ENCODE measurements at places on chromosomes 3 and 15. TPM values are rescaled to one million over a fixed set of nuclear protein-coding genes. Genes with fewer than 3 reads are reported as not detected.

- no peak for DNase-seq
Observed at GRCh38 chr3:2684046-2684445, 426.1 kb downstream of the IL5RA start.

DNA sequence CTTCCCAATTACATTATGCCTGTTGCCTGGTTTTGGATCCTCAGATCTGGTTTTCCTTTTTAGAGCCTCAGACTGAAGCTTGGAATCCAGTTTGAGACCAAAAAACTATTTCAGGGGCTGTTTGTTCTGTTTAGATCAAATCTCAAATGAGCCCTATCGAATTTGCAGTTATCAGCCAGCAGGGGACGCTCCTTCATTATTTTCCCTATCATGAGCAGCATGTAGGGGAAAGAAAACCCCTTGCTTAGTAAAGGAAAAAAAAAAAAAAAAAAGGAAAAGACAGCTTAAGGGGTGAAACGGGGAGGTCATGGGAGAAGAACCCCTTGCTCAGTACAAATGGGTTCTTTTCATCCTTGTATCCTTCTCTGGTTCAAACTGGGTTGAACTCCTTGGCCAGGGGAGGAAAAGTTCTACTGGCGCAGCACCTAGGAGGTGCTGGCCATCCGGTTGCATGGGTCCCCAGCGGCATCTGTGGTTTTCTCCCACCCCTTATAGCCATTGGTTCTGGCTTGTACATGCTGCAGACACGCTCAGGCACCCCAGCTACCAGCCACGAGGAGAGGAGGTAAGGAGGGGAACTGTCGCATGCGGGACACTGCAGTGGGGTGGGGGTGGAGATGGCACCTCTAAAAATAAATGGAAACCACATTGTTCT, 1375.1 kb upstream of the ALCAM start:
- peak; percentile 34 for DNase-seq

- no peak for DNase-seq
Observed at GRCh38 chr15:40995656-40996055, 42.4 kb downstream of the CHAC1 start.

GRCh38 chr15:23569151-23569925, 3.9 kb downstream of the MKRN3 start:
- no peak for DNase-seq

DNA sequence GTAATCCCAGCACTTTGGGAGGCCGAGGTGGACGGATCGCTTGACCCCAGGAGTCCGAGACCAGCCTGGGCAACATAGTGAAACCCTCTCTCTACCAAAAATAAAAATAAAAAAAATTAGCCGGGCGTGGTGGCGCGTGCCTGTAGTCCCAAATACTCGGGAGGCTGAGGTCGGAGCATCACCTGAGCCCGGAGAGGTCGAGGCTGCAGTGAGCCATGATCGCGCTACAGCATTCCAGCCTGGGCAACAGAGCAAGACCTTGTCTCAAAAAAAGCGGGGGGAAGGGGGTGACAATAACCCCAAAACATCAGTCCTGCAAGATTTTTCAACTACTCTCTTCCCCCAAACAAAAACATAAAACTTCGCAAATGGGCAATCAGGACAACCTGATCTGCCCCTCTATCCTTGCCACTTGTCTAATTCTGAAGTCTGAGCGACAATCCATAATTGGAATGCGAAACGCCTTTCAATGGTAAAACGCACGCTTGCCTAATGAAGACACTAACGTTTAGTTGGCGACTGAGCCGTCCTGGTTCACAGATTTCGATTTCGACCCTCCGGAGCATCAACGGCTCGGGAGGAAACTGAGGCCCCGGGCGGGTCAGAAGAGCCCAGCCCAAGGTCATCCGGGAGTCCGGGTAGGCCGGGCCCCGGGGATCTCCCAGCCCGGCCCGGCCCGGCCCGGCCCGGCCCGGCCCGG, 868 bp downstream of the BTBD1 start:
- no peak for DNase-seq

Gene SLC24A5
- not detected for polyA plus RNA-seq

All from cardiac muscle cell (in vitro differentiated cells and primary cell).